ENCODE measurements at places on chromosomes 2 and 18.

DNA sequence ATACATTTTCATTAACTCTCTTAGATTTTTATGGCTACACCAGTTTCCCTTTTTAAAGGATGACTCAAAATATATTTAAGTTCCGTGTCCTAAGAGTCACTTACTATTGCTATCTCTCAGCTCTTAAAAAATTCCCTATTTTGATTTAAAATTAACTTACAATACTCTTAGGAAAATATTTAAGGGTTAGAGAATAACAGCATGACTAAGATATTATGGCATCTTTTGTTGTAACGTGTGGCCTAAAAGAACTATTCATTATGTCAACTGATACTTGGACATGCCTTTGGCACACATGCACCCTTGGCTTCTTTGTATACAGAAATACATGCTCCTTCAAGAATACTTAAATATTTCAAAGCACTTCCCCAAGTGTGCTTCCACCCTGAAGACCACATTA lies 42.3 kb downstream of the SCN3A start:
- no peak for DNase-seq

DNA sequence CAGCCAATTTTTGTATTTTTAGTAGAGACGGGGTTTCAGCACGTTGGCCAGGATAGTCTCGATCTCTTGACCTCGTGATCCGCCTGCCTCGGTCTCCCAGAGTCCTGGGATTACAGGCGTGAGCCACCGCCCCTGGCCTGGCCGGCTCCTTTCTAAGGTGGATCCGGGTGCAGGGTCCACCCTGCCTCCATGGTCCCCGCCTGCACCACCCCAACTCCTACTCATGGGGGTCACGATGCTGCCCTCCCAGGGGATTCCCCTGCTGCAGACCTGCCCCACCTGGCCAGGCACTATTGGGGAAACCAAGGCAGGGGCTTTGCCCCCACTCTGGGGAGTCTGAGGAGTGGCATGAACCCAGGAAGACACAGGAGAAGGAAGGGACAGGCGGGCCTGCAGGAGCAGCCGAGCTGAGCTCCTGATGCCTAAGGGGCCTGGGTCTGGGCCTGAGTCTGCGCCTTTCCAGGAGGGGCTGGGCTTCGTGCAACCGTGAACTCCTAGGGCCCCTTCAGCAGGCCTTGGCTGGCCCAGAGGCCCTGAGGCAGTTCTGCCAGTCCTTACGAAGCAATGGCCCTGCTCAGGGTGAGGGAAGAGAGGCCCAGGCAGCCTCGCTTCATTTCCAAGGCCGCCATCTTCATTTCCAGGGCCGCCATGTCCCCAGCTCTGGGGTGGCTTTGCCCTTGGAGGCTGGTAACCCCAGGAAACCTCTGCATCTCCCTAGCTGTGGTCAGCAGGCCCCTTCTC lies 67.2 kb upstream of the SMAD7 start:
- DNase-seq = peak; percentile 43

DNA sequence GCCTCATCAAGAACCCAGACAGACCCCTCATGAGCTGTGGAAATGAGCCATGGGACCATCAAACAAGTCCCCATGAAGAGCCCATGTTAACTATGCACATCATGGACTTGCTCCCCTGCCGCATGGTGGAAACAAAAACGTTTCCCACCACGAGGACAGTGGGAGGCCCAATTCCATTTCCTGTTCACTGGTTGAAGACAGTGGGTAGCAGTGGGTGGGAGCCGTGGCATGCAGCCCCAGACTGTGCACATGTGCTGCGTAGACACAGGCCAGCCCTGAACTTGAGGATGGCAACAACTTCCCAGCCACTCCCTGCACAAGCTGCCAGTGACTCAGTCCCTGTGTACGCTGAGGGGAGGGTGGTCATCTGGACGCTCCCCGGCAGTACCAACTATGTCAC lies 108.4 kb upstream of the LMAN1 start:
- DNase-seq = no peak

- no peak for DNase-seq
These were observed at the start of gene HOXD1 for GRCh38 chr2:176187899-176188773. HOXD1 (plus strand) TSS chr2:176188668; CDS start chr2:176188802, 134 bp downstream.

GRCh38 chr2:167331636-167332232 lies 443.5 kb downstream of the XIRP2 start:
- no peak for DNase-seq

DNA sequence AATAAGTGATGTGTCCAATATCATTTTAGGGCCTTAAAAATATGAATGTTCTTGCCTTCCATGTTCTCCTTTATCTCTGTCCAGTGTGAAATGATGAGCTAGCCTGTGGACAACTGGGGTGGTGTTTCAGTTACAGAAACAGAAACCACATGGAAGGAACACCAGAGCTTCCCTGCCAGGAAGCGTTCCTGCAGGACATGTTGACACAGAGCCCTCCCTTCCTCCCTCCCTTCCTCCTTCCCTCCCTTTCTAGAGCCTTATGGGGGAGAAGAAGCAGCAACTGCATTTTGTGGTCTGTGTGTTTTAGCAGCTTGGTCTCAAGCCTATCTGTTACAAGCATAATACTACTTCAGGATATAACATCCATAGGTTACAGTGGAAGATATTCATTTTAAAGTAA lies 539.7 kb upstream of the NETO1 start:
- no peak for DNase-seq

DNA sequence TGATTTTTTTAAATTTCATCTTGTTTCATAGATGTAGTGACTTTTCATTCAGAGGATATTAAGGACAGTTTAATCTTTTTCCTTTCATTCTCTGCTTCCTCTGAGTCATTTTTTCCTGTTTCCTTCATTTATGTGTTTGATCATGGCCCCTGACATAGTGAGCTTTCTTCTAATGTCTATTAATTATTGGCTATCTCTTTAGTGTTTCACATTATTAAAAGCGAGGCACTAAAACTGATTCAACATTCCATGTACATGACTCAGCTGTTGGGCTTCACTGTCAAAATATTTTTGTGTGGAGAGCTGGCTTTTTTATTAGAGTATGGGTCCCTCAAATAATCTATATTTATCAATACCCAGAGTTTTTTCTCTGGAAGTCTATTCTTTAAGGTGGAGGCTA lies 125.8 kb downstream of the THSD7B start:
- DNase-seq = no peak

All from activated CD8-positive, alpha-beta memory T cell treated with anti-CD3 and anti-CD28 coated beads, Interleukin-2, amount 50 U/mL, for 48 hours (primary cell).